Ureter (tissue), 1 donor: ENCODE measurements at places on chromosomes 16 and 17. TPM values are rescaled to one million over a fixed set of nuclear protein-coding genes. Genes with fewer than 3 reads are reported as not detected.

- no peak for DNase-seq
Measured at GRCh38 chr17:67126983-67127382, 82.6 kb downstream of the CACNG1 start.

DNA sequence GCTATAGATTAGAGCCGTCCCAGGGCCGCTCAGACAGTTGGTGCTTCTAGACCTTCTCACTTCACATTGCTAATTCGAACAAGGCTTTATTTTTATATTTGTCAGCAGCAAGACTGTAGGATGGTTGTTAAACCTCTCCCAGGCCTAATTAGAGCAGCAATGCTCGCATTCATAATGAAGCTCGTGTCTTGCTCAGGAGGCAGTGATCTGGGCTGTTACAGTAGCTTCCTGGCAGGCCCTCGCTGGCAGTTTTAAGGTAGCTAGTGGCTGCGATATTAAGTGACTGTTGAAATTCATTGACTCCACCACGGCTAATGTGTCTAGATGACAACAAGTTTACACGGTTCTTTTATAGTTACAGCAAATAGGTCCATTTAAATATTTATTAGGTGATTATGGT lies 23.2 kb upstream of the ANKFN1 start:
- DNase-seq: no peak

DNA sequence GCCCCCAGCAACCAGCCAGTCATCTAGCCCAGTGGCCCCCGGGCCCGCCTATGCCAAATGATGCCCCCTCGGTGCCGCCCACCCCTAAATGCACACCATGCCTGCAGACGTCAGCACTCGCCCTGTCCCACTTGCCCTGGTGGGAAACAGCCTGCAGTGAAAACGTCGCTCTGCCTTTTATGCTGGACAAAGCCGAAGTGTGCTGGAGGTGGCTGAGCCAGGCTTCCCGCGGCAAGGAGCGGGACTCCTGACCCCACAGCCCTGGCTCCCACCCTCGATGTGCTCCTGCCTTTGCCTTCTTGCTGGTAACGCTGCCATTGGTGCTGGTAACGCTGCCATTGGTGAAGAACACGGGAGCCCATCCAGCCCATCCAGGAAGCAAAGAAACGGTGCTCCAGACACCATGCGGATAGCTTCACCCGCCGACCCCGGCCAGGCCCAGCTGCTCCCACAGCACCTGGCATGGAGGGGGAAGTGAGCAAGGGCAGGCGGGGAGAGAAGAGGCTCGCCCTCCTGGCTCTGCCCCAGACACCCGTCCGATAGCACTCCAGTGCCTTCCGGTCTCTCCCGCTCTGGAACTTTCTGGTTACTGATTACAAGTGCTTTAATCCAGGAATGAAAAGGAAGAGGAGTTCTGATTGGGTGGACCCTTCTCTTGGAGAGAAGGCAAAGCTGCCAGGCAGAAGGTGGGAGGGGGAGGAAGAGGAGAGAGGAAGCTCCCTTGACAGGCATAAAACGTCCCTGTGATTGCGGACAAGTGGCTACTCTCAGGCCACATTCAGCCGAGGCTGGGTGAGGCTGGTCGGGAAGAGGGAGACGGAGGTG lies 4.0 kb upstream of the BAIAP2 start:
- DNase-seq: peak; percentile 42

DNA sequence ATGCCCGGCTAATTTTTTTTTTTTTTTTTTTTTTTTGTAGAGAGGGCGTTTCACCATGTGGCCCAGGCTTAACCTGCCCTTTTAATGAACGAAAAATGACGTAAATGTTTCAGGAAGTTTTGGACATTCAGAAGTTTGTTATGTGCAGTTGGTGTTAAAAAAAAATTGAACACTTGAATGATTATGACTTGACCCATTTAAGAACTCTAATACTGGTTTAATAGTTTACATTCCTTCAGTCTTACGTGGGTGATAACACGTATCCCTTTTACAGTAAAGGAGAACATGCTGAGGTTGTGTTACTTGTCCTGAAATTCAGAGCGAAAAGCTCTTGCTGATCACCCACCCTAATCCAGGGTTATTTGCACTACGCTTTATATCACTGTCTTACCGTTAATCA lies 1.7 kb downstream of the MLYCD start:
- DNase-seq: no peak

CPHXL gene
- not detected for total RNA-seq

DNA sequence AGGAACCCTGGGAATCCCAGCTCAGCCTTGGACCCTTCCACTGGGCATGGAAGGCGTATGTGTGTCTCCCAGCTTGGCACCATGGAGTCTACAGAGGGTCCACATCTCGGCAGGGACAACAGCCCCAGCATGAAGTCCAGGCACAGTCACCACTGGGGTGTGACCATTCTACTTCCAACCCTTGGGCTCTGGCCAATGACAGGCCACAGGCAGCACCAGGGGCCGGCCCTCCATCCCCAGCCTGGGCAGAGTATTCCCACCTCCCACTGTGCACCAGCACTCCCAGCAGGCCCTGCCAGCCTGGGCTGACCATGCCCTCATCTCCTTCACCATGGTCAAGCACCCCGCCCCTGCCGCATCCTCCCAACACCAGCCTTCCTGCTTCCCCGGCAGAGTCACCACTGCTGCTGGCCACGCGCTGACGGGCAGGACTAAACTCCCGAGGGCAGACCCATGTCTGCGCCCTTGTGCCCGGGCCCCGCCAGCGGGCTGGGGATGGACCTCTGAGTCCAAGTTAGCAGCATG lies 9.5 kb upstream of the PPP1R27 start:
- DNase-seq: no peak

GRCh38 chr16:49889725-49890397 lies 33.9 kb upstream of the ZNF423 start:
- DNase-seq: no peak

- DNase-seq: peak; percentile 8
Measured at GRCh38 chr16:50833929-50834328, 92.0 kb downstream of the CYLD start.

GRCh38 chr16:31087481-31087880 lies 1.3 kb downstream of the PRSS53 start:
- DNase-seq: no peak

GRCh38 chr16:74727903-74728302 lies 27.2 kb upstream of the MLKL start:
- DNase-seq: no peak

DNA sequence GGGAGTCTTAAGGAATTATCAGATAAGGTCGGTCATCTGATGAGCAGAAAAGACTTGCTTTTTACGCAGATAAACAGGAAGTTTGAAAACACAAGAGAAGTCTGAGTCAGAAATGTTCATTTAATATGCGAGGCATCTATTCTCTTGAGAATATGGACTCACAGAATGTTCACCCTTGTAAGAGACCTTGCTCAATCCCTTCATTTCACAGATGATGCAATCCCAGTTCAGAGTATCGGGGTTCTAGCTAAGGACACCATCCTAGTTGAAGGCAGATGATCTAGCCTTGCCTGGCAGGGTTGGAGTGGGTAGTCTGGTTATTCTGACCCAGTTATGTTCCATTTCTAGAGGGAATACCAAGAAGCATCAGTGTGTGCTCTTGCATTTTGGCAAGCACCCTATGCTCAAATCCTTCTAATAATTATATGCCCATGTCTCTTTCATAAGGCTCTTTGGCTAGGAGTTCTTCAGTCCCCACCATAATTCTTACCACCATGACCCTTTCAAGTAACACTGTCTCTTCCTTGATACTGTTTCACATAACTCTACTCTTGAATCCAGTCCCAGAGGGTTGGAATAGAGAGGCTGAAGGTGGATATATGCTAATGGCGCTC lies 42.5 kb downstream of the YPEL2 start:
- DNase-seq: no peak

- DNase-seq: no peak
Measured at GRCh38 chr16:69190598-69190997, 3.6 kb downstream of the SNTB2 start.

DNA sequence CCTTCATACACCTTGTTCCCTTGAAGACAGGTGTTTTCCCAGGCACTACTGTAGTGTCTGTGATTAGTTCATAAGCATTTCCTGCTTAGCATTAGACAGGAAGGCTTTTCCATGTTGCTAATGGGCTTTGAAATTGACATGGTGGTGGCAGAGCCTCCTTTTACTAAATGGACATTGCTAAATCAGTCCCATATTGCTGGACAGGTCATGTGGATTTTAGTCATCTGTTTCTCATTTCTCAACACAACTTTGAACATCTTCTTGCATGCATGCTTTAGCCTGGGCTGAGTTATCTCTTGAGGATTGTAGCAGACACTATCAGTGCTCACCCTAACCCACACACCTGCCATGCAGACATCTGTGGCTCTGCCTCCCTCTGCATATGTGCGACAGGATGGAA lies 13.7 kb upstream of the BCO1 start:
- no peak for DNase-seq

- DNase-seq: no peak
Measured at GRCh38 chr17:78049609-78050008, 78.9 kb downstream of the TMC6 start.

DNA sequence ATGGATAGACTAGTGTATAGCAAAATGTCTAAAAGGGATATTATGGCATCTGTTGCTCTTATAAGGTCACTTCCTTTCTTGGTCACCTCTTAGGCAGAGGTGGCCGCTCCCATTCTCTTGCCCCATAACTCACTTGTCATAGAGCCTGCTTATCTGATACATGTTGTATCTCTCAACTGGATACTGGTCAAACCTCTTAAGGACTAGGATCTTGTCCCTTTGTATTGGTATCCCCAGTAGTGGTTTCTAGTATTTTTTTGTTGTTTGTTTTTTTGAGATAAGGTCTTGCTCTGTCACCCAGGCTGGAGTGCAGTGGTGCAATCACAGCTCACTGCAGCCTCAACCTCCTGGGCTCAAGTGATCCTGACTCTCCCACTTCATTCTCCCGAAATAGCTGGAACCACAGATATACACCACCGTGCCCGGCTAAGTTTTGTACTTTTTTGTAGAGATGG lies 27.0 kb downstream of the ZSWIM7 start:
- DNase-seq: no peak

- no peak for DNase-seq
Measured at GRCh38 chr17:29771546-29771945, 148.8 kb upstream of the CORO6 start.

- DNase-seq: no peak
Measured at GRCh38 chr17:44086364-44087311, 16.1 kb downstream of the G6PC3 start.
